Head of caudate nucleus (tissue), 42 donors: ENCODE measurements at places on chromosomes 5 and 9.
A peak's percentile ranks its signal among the peaks of the same experiment; 100 is the strongest.

- DNase-seq = no peak
Observed at GRCh38 chr9:85742597-85742936, 813 bp upstream of the AGTPBP1 start.

DNA sequence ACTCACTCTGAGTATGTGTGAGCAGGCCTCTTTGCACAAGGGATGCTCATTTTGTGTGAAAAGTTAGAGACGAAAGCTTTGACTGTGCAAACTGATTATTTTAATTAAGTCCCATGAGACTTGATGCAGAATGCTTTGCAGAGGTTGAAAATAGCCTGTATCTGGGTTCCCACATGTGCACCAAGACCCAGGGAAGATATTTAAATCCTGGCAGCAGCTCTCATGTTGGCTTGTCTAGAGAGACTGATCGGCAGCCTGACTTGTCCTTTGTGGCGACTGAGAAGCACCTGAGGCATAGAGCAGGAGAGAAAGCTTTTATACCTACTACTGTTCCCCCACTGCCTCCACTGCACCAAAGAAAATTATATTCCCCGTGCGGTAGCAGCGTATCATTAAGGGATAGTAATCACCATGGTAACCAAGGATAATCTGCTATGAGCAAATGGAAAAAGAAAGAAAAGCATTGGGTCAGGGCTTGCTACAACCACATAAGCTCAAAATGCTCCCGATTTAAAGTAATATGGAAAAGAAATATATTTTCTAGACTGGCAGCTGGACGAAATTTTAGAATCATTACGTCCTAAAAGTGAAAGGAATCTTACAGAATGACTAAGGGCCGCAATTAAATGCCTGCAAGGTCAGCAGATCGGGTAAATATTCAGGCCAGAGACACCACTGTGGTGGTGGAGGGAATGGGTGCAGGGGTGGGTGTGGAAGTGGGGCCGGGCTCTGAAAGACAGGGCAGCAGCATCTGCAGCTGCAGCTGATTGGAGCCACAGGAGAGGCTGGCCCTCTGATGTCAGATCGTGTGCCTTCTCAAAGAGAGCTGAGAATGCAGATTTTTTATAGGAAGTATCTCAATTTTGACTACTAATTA is 135.3 kb upstream of the EPB41L4A start:
- DNase-seq = peak; percentile 59

- no peak for DNase-seq
Observed at GRCh38 chr5:23332650-23333251, 174.7 kb upstream of the PRDM9 start.

DNA sequence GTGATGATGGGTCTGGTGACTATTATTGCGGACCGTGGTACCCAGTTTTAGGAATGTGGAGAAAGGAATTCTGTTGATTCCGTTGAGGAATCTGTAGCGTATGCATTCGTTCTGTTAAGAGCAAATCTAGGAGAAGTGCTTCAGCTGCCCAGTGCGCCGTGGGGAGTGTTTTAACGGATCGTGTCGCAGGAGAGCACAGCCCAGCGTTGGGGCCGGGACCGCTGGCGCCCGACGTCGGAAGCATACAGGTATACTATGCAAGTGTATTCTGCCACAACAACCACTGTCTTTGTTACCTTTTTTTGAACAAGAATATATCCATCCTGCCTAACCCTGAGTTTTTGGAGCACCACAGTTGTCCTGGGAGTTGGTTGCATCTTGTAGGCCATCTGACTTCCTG is 42.7 kb downstream of the TENT4A start:
- DNase-seq = no peak

GRCh38 chr5:107739661-107740060 is 68.9 kb upstream of the EFNA5 start:
- no peak for DNase-seq

DNA sequence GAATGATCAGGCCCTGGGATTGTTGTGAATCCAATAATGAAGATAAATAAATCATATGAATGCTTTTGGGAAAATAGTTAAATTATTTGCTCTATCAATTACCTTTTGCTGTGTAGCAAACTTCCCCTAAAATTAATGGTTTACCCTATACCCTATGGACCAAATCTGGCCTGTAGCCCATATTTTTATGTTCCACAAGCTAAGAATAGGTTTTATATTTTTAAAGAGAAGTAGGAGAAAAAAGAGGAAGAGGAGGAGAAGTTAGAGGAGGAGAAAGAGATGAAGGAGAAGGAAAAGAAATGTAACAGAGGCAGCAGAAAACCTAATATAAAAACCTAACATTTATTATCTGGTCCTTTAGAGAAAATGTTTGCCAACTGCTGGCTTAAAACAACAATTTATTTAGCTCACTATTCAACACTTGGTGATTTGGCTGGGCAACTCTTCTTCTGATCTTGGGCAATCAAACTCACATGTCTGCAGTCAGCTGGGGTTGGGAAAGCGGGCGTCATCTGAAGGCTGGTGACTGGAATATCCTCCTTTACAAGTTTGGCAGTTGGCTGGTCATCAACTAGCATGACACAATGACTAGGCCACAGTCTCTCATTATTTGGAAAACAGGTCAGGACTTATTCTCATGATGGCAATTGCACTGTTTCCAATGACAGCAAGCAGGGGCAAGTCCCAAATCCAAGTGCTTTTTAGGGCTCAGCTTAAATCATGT is 522.9 kb downstream of the RASEF start:
- no peak for DNase-seq

DNA sequence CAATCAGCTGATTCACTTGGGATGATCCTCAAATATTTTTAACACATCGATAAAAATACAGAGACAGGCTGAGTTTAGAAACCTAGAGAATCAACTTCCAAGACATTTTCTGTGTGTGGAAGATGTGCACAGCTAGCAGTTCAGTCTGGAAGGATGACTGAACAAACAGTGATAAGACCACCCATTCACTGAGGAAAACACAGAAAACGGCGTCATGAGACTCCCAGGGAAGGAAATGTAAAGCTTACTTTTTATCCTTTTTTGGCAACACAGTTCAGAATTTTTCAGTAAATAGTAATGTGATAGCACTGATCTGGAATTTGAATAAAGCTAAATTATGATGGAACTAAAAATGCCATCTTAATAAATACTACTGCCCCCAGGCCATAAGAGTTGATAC is 277.6 kb downstream of the SEMA5A start:
- DNase-seq = no peak

DNA sequence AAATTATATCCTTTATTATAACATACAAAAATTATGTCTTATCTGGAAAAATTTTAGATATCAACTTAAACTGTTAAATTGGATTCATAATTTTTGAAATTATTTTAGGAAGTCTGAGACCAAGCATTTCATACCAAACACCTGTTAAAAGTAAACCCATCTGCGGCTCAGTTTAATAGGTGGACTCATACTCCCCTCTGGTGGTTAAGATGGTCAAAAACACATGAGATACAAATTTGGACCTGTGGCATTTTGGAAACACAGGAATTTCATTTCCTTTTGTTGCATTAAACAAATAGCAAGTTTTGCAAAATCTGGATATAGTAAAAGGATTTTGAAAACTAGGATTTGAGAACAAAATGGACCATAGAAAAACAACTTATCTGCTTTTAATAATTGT is 53.7 kb downstream of the RGMB start:
- no peak for DNase-seq

- DNase-seq = no peak
Observed at GRCh38 chr9:101736717-101737116, 1.7 kb downstream of the GRIN3A start.

DNA sequence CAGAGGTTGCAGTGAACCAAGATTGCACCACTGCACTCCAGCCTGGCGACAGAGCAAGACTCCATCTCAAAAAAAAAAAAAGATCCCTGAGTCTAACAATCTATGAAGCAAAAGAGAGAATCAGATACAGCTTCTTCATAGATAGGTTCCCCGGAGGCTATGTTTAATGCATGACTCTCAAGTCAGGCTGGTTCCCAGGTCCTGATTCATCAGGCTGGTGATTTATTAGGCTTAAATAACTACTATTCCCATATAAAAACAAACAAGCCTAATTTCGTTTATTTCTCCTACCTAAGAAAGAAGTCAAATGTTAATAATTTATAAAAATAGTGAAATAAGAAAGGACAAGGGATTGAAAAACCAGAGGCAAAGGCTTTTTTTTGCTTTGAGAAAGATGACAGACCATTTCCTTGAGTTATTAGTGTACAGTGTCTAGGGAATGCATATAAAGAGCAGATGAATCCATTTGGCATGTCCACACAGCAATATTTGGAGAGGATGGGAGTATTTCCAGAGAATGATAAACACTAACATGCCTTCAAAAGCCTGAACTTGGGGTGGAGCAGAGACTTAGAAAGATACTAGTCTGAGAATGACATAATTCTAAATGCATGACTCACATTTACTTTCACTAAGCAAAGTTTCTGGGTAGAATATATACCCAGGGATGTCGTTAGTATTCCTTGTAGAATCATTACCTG is 115.3 kb downstream of the NREP start:
- DNase-seq = no peak

DNA sequence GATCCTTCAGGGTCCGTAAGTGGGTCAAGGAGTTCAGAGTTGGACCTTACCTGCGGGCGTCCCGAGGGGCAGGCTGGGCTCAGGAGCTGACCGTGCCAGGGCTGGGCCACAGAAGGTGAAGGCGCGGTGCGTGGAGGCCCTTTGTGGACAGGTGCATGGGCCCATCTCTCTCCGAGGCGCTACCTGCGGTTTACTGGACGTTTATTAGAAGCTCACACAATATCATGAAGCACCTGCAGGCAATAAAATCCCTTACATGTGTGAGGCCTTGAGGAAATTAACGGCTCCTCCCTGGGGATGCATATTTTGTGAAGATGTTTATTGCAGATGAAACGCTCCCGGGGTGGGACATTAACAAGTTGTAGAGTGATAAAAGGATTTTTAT is 79.8 kb upstream of the LMX1B start:
- no peak for DNase-seq

DNA sequence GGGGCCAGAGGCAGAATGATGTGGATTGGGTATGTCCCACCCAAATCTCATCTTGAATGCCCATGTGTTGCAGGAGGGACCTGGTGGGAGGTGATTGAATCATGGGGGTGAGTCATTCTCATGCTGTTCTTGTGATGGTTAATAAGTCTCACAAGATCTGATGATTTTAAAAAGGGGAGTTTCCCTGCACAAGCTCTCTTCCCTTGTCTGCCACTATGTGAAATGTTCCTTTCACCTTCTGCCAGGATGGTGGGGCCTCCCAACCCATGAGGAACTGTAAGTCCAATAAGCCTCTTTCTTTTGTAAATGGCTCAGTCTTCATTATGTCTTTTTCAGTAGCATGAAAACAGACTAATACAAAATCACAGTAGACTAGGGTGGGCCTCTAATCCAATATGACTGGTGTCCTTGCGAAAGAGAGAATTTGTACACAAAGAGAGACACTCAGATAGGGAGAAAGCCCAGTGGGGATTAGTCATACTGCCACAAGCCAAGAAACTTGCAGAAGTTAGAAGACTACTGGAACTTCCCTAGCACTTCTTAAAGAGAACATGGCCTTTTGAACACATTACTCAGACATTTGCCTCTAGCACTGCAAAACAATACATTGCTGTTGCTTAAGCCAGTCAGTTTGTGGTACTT is 68.4 kb downstream of the ANXA1 start:
- DNase-seq = no peak

GRCh38 chr9:104805441-104805840 is 41.5 kb downstream of the NIPSNAP3B start:
- DNase-seq = no peak

DNA sequence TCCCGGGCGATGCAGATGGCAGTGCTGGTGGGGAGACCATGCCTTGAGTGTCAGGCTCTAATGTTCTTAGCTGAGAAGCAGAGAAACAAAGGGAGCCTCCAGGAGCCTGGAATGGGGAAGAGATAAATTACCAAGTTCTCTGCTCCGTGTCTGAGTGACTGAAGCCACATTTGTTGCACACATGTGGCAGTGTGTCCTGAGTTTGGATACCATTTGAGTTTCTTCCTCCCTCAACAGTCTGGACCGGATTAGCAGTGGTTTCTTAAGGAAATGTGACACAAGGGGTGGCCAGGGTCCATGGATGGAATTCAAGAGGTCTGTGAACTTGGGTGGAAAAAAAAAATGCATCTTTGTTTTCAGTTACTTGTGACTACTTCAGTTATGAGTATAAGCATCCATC is 50.7 kb upstream of the GARNL3 start:
- no peak for DNase-seq

GRCh38 chr5:39986614-39987013 is 561.8 kb upstream of the DAB2 start:
- no peak for DNase-seq

DNA sequence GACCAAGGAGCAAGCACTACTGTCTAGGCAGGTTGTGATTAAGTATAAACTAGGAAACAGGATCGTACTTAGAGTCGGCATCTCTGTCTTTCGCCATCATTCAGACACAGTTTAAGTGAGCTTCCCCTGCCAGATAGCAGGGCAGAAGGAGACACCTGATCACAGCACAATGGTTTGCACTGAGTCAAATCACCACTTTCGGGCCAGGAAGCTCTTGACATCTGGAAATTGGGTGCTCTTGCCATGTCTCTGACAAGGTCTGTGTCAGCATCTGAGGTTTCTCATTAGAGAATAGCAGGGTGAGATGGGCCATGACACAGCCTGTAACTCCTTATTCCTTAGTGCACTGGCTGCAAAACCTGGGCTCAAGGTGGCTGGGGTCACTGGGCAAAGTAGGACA is 8.3 kb downstream of the ADRB2 start:
- DNase-seq = no peak

DNA sequence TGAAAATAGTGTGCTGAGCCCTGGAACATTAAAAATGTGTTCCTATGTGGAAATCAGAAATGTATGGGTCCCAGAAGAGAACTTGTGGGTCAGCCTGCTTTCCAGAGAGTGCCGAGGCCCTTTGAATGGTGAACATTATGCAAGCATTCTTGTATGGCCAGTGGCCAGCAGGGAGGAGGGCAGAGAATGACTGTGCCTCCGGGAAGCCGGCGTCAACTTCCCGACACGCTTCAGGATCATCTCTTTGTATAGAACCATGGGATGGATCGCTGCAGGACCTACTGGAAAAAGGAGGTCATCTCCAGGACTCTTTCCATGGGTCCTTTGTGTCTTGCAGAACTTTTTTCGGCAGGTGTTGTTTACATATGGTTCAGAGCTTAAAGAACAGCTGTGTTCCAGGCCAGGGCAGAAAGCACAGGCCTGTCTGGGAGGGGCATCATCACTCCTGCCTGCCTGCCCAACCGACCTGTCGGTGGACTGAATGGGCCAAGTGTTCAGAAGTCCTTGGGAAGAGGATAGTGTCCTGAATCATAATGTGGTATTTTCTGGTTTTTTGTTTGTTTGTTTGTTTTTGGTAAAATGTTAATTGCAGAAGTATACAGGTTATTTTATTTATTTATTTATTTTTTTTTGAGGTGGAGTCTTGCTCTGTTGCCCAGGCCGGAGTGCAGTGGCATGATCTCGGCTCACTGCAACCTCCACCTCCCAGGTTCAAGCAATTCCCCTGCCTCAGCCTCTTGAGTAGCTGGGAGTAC is 9.0 kb downstream of the PRRC2B start:
- peak; percentile 84 for DNase-seq

GRCh38 chr9:32991897-32992594 is 9.4 kb downstream of the APTX start:
- no peak for DNase-seq

- no peak for DNase-seq
Observed at GRCh38 chr5:88976914-88977313, 93.9 kb upstream of the MEF2C start.
